Urinary bladder (tissue), 4 donors: ENCODE measurements at places on chromosomes 3 and 15. TPM values are rescaled to one million over a fixed set of nuclear protein-coding genes. Genes with fewer than 3 reads are reported as not detected.

Gene ZPLD1
- total RNA-seq = 0.16 TPM

DNA sequence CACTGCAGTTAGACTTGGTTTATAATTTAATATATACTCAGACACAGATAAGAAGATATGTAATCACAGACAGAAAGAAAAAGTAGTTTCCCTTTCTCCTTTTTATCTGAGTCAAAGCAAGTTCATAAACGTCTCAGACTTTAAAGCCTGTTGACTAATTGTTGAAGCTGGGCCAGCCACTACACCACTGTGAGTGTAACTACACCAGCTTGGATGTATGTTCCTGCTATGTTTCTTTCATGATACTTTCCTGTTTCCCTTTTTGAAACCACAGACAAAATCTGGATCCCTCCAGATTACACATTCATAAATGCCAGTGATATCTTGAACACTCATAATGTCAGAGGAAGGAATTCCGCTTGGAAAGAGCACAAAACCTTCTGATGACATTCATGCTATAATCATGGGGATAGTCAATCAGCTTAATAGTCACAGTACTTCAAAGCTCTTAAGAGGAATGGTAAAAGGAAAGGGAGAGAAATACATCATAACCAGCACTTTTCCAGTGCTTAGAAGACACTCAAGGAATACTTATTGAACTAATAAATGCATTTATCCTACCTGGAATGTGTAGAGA is 32.0 kb downstream of the KCNMB2 start:
- no peak for DNase-seq

Gene SUMF1
- total RNA-seq = 51.2 TPM

DNA sequence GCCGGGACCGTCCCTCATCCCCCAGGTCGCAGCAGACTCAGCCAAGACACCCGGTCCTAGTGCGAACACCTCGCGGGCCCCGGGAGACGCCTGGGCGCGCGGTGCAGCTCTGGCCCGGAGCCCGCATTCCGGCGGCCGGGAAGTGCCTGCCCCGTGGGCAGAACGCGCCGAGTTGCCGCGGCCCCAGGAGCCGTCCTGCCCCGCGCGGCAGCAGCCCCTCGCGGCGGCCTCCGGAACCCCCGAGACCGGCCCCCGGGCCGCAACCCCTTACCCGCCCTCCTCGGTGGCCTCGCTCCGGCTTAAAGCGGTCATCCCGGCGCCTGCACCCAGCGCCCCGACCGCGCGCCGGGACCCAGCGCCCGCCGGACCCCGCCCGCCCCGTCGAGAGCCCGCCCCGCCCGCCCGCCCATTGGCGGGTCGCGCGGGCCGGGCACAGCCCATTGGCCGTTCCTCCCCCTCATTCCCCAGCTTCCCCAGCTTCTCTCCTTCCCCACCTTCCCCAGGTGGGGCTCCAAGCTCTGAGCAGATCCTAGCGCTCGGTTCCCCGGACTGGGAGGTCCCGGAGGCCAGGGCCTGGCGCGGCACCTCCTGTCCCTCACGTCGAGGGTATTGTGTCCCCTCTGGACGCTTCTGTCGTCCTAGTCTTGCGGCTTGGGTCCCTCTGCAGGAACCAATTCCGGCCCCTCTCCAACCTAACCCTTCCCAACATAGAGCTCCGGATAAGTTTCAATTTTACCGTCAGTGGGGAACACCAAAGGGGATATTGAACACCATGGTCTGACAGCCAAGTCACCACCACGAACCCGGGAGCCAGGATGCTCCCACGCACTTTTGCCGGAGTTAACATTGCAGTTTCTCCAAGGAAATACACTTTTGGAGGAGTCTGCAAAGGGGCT is at the start of gene GRAMD2A:
TSS of gene GRAMD2A (minus strand) at position 328 of the 896 bp plus-strand sequence.
- no peak for DNase-seq

Gene GTF2E1
- total RNA-seq = 18.1 TPM

Gene ALPK3
- total RNA-seq = 7.2 TPM

DNA sequence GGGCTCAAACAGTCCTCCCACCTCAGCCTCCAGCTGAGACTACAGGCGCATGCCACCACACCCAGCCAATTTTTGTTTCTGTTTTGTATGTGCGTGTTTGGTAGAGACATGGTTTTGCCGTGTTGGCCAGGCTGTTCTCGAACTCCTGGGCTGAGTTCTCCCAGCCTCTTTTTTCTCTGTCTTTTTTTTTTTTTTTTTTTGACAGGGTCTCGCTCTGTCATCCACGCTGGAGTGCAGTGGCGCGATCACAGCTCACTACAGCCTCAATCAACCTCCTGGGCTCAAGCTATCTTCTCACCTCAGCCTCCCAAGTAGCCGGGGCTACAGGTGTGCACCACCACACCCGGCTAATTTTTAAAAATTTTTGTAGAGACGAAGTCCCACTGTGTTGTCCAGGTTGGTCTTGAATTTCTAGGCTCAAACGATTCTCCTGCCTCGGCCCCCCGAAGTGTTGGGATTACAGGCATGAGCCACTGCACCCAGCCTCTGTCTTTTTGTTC is 867 bp upstream of the DCAF1 start:
- DNase-seq = no peak

Gene PLA2G4D
- total RNA-seq = not detected

- no peak for DNase-seq
These were observed 60.3 kb downstream of the CTNNB1 start for GRCh38 chr3:41259449-41260062.

- DNase-seq = no peak
These were observed 111.2 kb downstream of the GMPS start for GRCh38 chr3:155981669-155982068.

- DNase-seq = no peak
These were observed 18.2 kb upstream of the AMOTL2 start for GRCh38 chr3:134392336-134392983.

Gene HAUS2
- 33.5 TPM for total RNA-seq

Gene CFAP91
- 2.6 TPM for total RNA-seq

Gene OSBPL10
- total RNA-seq = 58.0 TPM

Gene FBLN2
- 132 TPM for total RNA-seq

DNA sequence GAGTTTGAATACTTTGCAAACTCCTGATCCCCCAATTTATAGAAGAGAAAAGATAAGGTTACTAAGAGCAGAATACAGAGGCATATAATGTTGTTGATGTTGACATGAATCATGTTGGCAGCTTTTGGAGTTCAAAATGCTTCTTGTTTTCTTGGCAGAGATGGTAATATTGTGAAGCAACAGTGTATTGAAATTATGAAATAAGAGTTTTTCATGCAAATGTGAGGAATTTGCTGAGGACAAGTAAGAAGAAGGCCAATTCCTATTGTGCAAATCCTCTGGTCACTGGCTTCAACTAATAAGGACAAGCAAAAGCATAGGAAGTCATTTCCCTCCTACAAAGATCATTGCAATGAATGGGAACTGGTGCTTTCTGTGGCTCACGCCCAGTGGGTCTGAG is 126.9 kb upstream of the CHL1 start:
- DNase-seq = no peak

Gene TRIM59
- 40.2 TPM for total RNA-seq

DNA sequence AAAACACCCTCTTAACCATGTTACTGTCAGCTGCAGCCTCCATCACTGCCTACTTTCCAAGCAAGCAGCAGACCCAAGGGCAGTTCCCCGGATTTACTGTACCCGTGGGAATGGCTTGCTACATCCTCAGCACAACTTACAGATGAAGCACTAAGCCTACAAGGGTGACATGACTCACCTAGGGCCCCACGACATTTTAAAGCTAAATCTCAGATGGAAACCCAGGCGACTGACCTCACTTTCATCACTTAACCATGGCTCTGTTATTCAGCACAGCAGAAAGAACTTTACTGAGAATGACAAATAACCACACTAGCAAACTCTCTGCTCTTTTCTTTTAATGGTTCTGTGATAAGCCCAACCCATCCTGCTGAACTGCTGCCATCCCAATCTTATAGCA is 65.6 kb downstream of the SUMF1 start:
- no peak for DNase-seq

DNA sequence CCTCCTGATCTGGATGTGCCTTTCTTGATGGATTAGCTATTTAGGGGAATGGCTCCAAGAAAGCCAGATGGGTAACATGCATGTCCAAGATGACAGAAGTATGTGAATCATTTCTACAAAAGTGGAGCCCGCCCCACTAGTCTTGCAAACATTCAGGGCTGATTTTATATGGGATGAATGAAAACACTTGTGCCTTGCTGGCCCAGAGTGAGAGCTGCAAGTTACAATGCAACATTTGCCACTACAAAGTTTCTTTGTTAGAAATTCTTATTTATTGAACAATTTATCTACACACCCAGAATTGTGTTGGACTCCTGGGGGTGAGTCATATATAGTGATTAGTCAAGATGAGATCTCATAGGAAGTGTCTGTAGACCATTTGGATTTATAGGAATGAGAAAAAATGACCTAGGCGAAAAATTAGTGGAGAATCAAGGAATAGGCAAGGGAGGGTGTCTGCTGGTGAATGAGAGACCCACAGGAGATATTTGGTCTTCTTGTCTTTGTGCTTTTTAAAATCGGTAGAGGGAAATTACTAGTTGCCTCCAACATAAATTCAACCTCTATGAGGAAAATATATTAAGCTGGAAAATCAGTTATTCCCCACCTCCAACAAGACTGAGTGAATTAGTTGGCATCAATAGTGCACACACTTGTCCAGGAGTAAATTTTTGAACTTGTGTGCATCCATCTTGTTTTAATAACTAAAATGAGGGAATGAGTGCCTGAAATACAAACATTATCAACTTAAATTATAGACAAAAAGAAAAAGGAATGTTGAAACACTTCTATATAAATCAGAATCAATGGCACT is 53.5 kb upstream of the DCBLD2 start:
- no peak for DNase-seq

Gene MAP1A
- 14.3 TPM for total RNA-seq

Gene IL12A
- total RNA-seq = 0.58 TPM

Gene RYR3
- total RNA-seq = 10.5 TPM

DNA sequence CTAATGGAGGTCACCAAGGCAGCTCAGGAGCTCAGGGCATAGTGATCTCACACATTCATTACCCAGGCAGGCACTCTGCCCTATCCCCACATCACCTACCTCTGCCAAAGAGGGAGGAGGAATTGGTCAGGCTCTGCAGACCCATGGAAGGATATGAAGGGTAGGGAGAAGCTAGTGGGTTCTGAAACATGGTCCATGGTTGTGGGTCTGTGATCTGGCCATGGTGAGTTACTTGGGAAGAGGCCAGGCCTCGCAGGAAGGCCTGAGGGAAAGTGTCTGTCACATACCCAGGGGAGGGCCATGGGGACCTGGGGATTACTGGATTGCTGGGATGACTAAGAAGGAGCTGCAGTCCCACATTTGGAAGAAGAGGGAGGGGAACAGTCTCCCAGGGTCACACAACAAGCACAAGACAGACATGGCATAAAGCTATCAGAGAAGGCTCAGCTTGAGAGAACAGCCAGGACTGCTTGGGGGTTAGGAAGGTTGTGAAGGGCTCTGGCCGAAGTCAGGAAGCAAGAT is 1.4 kb upstream of the PRSS50 start:
- no peak for DNase-seq

DNA sequence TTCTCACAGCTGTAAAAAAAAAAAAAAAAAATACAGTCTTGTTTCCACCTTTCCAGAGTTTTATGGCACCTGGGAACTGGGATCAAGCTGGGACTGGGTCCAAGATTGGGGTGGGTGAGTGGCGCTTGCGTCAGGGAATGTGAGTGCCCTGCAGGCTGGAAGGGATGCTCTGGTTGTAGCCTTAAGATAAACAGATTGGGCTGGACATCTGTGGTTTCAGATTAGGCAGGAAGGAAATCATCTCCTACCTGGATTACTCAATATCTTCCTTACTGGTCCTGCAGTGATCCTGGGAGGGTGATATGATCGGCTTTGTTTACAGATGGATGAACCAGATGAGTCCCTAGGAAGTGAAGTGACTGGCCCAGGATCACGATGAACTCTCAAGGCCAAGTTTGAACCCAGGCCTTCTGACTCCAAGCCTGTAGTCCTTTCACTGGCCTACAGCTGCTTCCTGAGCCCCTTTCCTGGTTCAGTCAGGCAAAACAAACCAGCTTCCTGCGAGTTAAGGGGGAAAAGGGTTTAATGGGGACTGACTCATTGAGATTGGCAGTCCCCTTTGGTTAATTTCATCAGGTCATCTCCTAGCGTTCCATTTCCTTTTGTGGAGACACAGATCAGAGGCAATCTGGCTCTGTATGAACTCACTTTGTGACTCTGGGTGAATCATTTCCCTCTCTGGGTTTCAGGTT is 179.8 kb downstream of the THSD4 start:
- no peak for DNase-seq

DNA sequence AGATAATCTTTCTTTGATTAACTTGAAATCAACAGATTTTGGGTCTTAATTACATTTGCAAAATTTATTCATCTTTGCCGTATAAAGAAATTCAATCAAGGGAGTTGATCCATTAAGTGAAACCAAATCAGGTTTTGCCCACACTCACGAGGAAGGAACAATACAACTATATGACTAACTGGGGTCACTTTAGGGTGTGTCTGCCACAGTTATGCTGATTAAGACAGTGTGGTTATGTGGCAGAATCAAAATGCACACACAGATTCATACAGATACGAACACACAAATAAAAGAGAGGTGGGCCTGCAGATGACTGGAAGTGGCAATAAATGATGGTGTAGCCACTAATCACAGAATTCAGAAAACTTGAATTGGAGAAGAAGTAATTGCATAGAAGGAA is 543.5 kb downstream of the GABRG3 start:
- no peak for DNase-seq

DNA sequence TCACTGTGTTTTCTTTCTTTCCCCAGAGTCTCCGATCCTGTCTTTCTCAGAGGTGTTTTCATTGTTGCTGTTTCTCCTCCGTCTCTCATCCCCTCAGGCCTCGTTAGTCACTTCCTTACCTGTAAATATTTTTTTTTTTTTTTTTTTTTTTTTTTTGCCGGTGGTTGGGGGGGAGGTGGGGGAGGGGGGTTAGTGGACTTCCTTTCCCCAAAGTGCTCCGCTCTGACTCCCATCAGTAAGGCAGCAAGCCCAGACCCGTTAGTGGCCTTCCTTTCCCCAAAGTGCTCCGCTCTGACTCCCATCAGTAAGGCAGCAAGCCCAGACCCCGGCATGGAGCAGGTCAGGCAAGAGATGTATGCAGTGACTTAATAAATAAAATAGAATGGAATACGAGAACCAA is 97.1 kb upstream of the TNFAIP8L3 start:
- DNase-seq = no peak

- DNase-seq = no peak
These were observed 847 bp downstream of the WHAMM start for GRCh38 chr15:82810061-82810889.

DNA sequence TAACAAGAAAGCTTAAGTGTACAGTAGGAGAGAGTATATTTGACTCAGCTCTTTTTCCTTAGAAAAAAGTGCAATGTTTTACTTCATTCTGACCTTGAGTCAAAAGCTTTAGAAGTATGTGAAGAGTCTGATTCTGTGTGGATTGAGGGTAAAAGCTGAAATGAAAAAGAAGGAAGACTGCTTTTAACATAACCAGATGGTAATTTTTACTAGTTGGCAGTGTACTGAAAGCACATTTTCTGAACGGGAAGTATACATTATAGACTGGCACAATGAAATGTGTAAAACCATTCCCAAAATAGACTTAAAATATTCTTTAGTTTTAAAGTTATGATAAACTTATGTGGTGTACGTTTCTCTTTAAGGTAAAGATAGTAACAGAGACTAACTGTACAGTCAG is 197.8 kb upstream of the ZNF717 start:
- no peak for DNase-seq
